Common myeloid progenitor, CD34-positive (primary cell): ENCODE measurements at places on chromosomes 2 and 18.

GRCh38 chr2:2800697-2801096 lies 469.6 kb upstream of the MYT1L start:
- DNase-seq, result no peak

DNA sequence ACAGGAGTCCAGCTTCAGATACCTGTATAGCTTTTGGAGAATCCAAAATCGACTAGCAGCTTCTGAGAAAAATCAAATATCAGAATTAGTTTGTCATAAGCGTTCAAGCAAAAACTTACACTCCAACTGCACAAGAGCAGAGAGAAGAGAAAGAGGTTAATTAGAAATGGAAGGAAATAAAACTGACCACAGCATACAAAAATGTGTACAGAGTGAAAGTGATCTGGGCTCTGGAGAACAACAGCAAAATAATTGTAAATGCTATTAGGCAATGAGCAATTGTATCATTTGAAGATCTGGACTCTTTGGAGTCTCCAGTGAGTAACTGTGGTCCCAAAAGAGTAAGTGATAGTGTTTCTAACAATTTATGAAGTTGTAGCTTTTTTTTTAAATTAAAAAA lies 867.3 kb downstream of the TRIB2 start:
- DNase-seq, result no peak

- DNase-seq, result no peak
Measured at GRCh38 chr18:48636436-48636835, 97.6 kb downstream of the CTIF start.

- no peak for DNase-seq
Measured at GRCh38 chr2:235740821-235741220, 247.0 kb downstream of the AGAP1 start.

GRCh38 chr18:6752202-6752860 lies 22.8 kb downstream of the ARHGAP28 start:
- DNase-seq, result no peak

DNA sequence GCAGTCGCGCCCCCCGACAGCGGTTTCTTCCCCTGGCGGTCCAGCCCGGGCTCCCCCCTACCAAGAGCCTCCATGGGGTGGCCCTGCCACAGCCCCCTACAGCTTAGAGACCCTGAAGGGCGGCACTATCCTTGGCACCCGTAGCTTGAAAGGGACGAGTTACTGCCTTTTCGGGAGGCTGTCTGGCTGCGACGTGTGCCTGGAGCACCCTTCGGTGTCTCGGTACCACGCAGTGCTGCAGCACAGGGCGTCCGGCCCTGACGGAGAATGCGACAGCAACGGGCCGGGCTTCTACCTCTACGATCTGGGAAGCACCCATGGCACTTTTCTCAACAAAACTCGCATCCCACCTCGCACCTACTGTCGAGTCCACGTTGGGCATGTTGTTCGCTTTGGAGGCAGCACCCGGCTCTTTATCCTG lies 475 bp downstream of the SLC4A1AP start:
- no peak for DNase-seq

DNA sequence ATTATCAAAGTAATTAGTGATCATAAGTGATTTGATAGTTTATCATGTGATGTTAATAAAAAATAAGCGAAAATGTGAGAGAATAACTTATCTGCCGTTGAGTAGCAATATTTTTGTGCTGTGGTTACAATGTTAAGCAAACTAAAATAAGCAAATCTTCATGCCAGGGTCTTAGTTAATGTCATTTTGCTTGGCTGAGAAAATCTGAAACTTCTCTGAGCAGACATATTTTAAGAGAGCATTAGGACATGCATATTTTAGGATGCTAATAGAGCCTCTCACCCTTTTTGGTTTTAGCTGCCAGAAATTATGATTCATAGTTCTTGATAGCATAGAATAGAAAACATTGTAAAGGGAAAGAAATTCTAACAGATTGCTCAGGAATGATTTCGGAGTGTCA lies 233.5 kb upstream of the ZEB2 start:
- DNase-seq, result no peak

DNA sequence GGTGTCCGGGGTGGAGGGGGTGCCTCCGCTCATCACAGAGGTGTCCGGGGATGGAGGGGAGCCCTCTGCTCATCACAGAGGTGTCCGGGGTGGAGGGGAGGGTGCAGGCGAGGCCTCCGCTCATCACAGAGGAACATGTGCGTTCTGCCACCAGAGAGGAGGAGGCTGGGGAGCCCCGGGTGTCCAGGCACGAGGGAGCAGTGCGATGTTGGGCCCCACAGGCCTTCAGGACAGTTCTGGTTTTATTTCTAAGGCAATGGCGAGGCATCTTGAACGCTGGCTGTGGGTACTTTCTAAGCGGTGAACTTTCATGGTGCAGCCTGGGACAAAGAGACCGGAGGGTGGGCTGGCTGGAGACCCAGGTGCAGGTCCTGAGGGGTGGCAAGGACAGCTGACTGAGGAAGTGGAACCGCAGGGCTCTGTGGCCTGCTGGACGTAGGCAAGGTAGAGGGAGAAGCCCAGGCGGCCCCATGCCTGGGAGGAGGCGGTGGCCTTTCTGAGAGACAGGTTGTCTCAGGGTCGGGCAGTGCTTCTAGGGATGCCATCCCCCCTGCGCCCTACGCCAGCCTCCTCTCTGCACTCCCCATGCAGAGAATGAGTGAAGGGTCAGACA lies 196.6 kb upstream of the SALL3 start:
- no peak for DNase-seq

GRCh38 chr2:186570604-186571003 lies 19.3 kb upstream of the ITGAV start:
- DNase-seq, result no peak
